ENCODE measurements at places on chromosomes 3 and 15. TPM values are rescaled to one million over a fixed set of nuclear protein-coding genes. Genes with fewer than 3 reads are reported as not detected.

HAPLN3 gene
- 108 TPM for polyA plus RNA-seq

GOLGA8J gene
- not detected for polyA plus RNA-seq

FAM81A gene
- polyA plus RNA-seq = not detected

INO80 gene
- 3.8 TPM for polyA plus RNA-seq

KLF15 gene
- not detected for polyA plus RNA-seq

PATL2 gene
- polyA plus RNA-seq = 16.6 TPM

EAF2 gene
- polyA plus RNA-seq = 8.1 TPM

GRM7 gene
- not detected for polyA plus RNA-seq

VPS8 gene
- 23.4 TPM for polyA plus RNA-seq

SERF2 gene
- polyA plus RNA-seq = 1,866 TPM

ATP11B gene
- 51.6 TPM for polyA plus RNA-seq

LTK gene
- polyA plus RNA-seq = 0.59 TPM

GXYLT2 gene
- 0.06 TPM for polyA plus RNA-seq

SLC2A2 gene
- not detected for polyA plus RNA-seq

PROK2 gene
- polyA plus RNA-seq = 1.0 TPM

ALDH1L1 gene
- polyA plus RNA-seq = not detected

RCCD1 gene
- 4.0 TPM for polyA plus RNA-seq

ROBO1 gene
- polyA plus RNA-seq = not detected

LRRIQ4 gene
- not detected for polyA plus RNA-seq

ATP2B2 gene
- not detected for polyA plus RNA-seq

Data from CD4-positive, CD25-positive, alpha-beta regulatory T cell (primary cell).